Right ventricle myocardium inferior (tissue), 1 donor: ENCODE measurements at places on chromosomes 3 and 15.

DNA sequence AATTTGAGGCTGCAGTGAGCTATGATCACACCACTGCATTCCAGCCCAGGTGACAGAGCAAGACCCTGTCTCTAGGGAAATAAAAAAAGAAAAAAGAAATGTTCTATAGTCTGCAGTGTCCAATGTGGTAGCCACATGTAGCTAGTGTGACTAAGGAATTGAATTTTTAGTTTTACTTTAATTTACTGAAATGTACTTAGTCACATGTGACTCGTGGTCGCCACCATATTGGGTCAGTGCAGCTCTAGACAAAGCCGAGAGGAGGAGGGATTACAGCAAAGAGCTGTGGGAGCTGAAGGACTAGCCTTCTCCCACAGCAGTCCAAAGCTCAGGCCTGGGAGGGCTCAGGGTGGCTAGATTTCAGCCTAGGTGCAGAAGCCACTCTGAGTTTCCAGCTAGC is 65.9 kb upstream of the NTRK3 start:
- DNase-seq = no peak

- no peak for DNase-seq
These were observed 1.8 kb downstream of the PRR23E start for GRCh38 chr3:127194601-127195187.

DNA sequence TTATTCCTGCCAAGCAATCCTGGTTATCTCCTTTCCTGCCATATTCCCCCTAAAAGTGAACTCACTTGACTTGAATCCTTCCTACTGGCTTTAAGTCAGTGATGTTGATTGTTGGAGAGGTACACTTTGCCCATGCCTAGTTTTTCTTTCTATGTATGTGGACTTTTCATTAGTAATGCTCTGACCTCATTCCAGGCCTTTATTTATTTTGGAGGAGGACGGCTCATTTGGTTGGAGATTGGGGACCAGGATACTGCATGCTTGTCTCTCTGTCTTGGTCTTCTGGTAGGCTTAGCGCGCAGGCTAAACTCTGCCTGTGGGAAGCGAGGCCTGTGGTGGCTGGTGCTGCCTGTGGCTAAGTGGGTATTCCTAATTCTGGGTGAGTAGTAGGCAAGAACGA is 29.1 kb upstream of the MTMR10 start:
- DNase-seq = no peak

- DNase-seq = no peak
These were observed 36.8 kb upstream of the TIPARP start for GRCh38 chr3:156637480-156638022.

DNA sequence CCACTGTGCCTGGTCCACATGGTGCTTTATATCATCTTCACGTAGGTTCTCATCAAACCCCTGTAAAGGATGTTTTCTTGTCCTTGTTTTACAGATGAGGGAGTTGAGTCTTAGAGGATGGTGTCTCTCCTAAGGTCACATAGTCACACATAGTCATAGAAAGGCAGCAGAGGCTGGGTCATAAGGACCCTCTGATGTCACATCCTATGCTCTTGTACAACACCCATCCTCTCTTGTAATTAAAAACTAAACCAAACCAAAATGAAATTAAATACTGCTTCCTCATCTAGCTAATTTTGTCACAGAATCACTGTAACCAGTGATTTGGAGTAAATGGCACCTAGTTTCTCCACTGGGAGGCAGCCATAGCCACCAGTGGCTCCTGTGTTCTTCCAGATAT is 21.8 kb upstream of the ATP1B3 start:
- no peak for DNase-seq

GRCh38 chr15:63093486-63094205 is 28.0 kb upstream of the LACTB start:
- peak; percentile 77 for DNase-seq

- no peak for DNase-seq
These were observed 403.0 kb upstream of the ONECUT1 start for GRCh38 chr15:53193149-53193548.

GRCh38 chr3:21898316-21898715 is 147.3 kb upstream of the ZNF385D start:
- no peak for DNase-seq

GRCh38 chr3:24454856-24455255 is 39.8 kb downstream of the THRB start:
- DNase-seq = no peak

- DNase-seq = no peak
These were observed 1089.8 kb downstream of the ROBO2 start for GRCh38 chr3:78129707-78130106.

GRCh38 chr3:153162513-153163392 is 727 bp downstream of the RAP2B start:
- DNase-seq = peak; percentile 81

DNA sequence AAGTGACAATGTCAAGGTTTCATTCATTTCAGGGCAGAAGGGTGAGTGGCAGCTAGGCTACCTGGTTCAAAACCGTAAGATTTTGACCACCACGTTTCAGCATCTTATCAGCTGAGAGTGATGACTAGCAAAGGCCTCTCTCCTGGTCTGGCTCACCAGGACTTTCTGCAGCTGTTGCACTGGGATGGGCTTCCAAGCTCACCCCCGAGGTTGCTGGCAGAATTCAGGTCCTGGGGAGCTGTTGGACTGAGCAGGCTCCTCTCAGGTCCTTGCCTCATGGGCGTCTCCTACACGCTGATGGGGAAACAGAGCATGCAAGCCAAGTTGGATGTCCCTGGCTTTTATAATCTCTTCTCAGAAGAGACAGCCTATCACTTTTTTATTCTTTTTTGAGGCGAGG is 88.8 kb upstream of the RNU6-1 start:
- no peak for DNase-seq

- no peak for DNase-seq
These were observed 405.9 kb downstream of the ROBO1 start for GRCh38 chr3:79361748-79362378.
